HuH-7 (cell line): ENCODE measurements at places on chromosomes 5 and 9.
A peak's percentile ranks its signal among the peaks of the same experiment; 100 is the strongest.

DNA sequence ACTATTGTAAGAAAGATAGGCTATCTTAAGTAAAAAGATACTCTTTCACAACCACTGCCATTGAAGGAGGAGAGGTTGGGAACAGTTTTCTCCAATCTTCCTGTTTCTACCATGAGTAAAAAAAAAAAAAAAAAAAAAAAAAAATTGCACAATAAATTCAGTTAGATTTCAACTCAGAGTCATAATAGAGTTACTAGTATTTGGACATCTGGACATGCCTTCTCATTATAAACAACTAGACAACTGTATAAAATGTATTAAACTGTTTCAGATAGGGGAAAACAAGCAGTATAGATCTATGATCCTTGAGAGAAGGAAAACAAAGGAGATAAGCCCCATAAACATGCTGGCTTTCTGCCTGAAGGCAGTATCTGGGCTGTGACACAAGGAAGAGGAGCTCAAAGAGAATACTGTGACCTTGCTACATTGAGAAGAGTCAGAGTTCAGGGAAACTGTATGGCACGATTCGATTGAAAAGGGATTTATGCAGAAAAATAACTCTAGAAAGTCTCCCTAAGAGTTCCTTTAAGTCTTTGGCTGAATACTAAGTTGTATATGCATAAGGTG, 249.2 kb upstream of the POU5F2 start:
- no peak for DNase-seq

- no peak for DNase-seq
Observed at GRCh38 chr9:85225180-85225579, 516.6 kb downstream of the AGTPBP1 start.

- DNase-seq, result no peak
Observed at GRCh38 chr5:108700930-108701329, 46.8 kb upstream of the FER start.

GRCh38 chr5:54325610-54326311, 15.4 kb upstream of the ARL15 start:
- DNase-seq, result no peak

GRCh38 chr5:963310-963672, 45.3 kb upstream of the NKD2 start:
- no peak for DNase-seq

DNA sequence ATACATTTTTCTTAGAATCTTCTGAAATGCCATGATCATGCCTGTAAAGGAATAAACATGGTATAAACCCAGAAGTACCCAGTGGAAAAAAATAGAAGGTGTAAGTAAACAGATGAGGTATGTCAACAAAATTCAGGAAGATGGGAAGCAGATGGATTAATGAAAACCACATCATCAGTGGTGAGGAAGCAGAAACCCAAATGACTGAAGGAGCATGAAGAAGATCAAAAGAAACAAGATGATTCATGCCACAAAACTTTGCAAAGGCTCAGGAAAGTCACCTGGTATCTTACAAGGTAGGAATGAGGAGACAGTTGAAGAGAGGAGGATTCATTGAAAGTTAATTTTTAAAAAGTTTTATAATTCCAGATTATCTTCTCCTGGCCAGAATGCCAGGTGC, 132.8 kb upstream of the PAPPA start:
- DNase-seq, result no peak

DNA sequence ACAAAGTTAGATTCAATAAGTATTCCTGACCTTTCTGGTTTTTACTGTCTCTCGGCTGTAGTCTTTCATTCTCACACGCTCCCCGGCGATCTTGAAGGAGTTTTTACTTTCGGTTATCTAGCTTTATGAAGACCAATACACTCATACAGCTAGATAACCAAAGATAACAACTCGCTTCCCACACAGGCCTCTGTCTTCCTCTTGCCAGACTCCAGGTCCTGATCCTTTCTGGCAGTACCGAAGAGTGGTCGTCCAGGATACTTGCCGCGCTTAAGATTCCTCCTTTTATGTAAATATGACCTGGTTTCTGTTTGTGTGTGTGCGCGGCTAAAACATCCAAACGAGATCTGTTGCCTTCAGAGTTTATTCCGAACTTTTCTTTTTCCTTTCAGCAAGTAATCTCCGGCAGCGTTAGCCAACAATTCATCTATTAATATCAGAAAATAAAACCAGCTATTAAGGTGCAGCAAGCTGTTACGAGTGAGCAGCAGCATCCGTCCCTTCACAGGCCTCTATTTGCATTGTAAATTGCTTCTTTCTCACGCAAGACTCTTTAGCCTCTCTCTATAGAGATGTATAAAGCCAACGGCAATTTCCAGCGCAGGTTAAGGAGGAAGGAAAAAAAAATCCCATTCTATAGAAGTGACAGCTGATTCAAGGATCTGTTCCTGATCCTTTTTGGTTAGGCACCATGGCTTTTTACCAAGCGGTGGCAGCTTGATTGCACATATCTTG, 216.1 kb downstream of the MEF2C start:
- DNase-seq, result no peak

- DNase-seq, result no peak
Observed at GRCh38 chr5:88883836-88884607, 1.0 kb upstream of the MEF2C start.

GRCh38 chr5:180209137-180209581, at the start of gene RASGEF1C:
RASGEF1C (minus strand) TSS chr5:180209211; CDS start chr5:180138052, 71,159 bp downstream.
- DNase-seq, result peak; percentile 86

DNA sequence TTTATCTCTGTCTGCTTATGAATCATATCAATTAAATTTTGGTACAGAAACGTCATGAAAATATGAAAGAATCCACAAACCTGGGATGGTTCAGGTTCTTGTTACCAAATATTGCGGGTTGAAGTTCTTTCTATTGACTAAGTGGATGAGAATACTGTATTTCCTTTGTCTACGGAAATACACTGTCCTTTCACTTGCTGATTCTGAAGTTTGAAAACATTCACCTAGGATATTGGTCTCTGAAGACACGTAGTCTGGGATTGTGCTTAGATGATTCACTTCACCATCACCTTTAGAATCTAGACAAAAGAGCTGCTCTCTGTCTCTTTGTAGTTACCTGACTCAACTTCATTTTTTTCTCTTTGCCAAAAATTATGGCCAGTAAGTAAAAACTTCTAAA, 222.4 kb downstream of the FBN2 start:
- no peak for DNase-seq

GRCh38 chr5:55933377-55934114, 61.2 kb downstream of the IL6ST start:
- DNase-seq, result no peak

- no peak for DNase-seq
Observed at GRCh38 chr9:137592767-137593166, 2.5 kb upstream of the ZMYND19 start.

DNA sequence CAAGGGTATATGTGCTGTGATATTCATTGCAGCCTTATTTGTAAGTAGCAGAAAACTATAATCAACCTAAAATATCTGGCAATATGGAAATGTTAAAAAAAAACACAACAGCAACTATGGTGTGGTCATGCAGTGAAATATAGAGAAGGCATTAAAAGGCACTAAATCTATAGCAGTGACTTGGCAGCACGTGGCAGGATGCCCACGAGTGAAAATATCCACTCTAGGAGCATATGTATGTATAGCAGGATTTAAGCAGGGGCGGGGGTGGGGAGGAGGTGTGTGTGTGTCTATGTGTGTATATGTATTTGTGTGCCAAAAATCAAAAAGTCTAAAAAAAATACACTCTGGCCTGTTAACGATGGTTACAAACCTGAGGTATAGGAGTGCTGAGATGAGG, 115.6 kb downstream of the RPS23 start:
- DNase-seq, result no peak

- peak; percentile 87 for DNase-seq
Observed at GRCh38 chr9:121640076-121640475, 11.4 kb upstream of the DAB2IP start.

GRCh38 chr5:79357398-79357797, 121.5 kb downstream of the JMY start:
- DNase-seq, result no peak

DNA sequence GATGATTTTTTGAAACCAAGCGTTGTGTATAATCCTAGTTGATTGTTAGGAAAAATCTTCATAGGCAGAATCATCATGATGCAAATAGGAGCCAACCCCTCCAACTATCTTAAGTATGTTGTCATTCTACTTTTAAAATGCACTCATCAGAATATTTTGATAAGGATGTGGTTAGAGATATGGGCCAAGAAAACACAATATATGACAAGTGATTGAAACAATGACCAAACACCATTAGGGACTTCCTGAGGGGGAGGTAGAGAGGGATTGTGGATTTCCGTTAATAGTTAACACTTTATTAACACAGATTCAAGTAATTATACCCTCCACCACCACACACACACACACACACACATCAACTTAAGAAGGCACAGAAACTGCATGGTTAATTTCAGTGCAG, 143.3 kb downstream of the ARSB start:
- no peak for DNase-seq

- no peak for DNase-seq
Observed at GRCh38 chr5:133292300-133292699, 240.5 kb downstream of the HSPA4 start.

GRCh38 chr5:150758203-150758530, 650 bp downstream of the DCTN4 start:
- DNase-seq, result no peak

DNA sequence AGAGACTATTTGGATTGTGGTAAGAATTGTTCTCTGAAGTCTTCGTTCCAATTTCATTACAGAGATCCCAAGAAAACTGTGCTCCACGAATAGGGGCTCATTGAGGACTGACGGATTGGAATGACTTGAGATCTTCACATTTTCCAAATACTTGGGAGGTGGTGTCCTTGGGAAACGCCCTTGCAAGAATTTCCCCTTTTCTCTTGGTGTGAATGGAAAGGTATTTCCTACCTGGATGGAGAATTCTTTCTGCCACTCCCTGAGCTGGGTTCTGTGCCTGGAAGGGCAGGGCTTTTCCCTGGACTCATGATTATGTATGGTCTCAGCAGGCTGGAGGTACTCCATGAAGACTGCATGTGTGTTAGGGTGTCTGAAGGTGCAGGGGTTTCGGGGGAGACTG, 53.9 kb downstream of the SNX18 start:
- no peak for DNase-seq

DNA sequence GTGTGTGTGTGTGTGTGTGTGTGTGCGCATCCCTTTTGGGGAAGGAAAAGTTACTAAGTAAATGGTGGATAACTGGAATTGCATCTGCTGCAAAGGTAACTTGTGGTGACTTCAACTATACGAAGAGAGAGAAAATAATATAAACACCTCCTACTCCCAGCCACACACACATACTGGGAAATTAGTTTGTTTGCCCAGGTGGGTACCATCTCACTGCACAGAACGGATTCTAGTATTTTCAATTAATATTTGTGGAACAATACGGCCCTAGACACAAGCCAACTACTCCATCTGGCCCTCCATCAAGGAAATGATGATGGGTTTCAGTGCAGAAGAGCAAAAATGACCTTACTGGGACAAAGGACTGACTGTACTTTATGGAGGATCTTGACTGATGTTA, 32.2 kb upstream of the TXN start:
- DNase-seq, result no peak

GRCh38 chr5:136066661-136067271, 38.0 kb downstream of the TGFBI start:
- DNase-seq, result no peak

- no peak for DNase-seq
Observed at GRCh38 chr5:157233515-157233914, 32.4 kb upstream of the CYFIP2 start.

DNA sequence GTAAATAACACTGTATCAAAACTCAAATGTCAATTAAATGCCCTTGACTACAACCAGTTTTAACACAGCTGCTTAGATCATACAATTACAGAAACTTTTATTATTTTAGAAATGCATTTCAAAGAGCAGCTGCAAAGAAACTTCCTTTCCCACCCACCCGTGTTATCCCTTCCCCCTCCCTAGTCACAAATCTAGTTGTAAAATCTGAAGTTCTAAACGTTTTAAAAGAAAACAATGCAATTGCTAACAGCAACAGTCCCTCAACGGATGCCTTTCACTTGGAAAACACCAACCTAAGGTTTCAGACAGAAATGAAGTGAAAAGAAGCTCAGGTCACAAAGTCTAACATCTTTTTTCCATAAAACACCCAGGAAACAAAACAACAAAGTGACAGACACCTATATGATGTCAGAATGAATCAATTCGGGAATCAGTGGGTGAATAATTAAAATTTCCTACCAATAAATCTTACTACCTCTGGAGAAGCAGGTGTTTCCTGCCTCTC, 100.3 kb downstream of the FBXW11 start:
- DNase-seq, result no peak

DNA sequence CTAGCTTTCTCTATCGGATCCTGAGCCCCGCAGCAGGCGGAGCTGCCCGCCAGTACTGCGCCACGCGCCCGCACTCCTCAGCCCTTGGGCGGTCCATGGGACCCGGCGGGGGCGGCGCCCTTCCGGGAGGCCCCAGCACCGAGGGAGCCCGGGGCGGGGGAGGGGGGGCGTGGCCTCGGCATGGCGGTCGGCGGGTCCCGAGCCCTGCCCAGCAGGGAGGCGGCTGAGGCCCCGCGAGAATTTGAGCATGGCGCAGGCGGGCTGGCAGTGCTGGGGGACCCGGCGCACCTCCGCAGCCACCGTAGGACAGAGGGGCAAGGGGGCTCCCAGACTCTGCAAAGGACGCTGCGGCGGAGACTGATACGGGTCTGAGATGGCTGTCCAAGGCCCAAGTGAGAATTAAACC, 6.8 kb downstream of the ZDHHC11B start:
- DNase-seq, result no peak
